ENCODE measurements at places on chromosomes 7 and 10.

DNA sequence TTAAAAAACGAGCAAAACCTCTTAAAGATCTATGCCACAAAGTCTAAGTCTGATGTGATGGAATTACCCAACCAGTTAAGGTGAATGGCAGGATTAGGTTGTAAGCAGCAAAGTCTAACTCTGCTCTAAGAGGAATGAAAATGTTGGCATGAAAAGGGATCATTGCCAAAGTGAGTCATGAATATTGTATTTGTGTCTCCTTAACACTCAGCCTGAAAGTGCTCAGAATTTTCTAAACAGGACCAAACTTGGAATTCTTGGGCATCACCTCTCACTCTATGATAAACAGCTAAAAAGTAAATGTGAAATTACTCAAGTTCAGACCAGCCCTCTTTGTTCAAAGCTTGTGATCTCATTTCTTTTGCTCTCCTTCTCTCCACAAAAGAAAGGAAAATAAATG, 27.0 kb downstream of the PPP1R3A start:
- peak; percentile 3 for DNase-seq

- no peak for DNase-seq
Measured at GRCh38 chr7:44607141-44608068, 978 bp downstream of the OGDH start.

DNA sequence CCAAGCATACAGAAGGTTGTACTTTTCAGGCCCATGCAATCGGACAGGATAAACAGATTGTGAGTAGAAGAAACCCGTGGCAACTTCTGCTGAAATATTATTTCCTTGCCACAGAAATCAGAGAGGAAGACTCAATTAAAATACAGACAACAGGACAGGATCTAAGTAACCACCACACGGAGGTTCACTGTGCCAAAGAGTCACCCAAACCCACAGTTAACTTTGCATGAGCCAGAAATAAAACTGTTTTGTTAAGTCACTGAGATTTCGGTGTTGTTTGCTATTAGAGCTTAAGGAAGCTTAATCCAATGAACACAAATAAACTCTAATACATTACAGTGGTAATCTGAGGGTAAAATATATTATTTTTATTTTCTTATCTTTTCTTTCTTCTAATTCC, 14.0 kb downstream of the PNPLA8 start:
- DNase-seq = no peak

DNA sequence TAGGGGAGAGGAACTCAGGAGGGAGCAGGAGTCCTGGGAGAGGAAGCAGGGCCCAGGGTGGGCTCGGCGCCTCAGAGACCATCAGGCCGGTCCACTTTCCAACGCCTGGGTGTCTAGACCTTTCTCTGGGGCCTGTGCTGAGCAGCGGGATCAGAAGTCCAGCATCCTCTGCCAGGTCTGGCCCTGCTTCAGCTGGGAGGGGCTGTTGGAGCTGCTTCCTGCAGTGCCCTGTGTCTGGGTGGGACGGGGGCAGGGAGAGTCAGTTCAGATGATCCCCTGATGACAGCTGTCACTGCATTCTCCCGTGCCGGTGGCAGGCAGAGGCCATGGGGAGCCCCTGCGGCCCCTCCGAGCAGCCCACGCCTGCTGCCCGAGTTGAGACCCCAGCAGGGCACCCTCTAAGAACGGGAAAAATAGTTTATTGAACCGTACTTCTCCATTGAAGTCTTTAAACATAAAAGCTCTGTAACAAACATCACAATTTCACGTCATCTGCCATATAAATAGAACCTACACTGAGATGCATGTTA, 23.3 kb downstream of the AP5Z1 start:
- DNase-seq = no peak

- no peak for DNase-seq
Measured at GRCh38 chr7:37234928-37235327, 213.7 kb downstream of the ELMO1 start.

- DNase-seq = no peak
Measured at GRCh38 chr10:12614177-12614995, 265.0 kb downstream of the CAMK1D start.

Data from GM04504 (cell line).